ENCODE measurements at places on chromosomes 12 and 14. TPM values are rescaled to one million over a fixed set of nuclear protein-coding genes. Genes with fewer than 3 reads are reported as not detected.
A peak's percentile ranks its signal among the peaks of the same experiment; 100 is the strongest.

GRCh38 chr12:13695781-13696180 lies 285.6 kb downstream of the GRIN2B start:
- DNase-seq = no peak

DNA sequence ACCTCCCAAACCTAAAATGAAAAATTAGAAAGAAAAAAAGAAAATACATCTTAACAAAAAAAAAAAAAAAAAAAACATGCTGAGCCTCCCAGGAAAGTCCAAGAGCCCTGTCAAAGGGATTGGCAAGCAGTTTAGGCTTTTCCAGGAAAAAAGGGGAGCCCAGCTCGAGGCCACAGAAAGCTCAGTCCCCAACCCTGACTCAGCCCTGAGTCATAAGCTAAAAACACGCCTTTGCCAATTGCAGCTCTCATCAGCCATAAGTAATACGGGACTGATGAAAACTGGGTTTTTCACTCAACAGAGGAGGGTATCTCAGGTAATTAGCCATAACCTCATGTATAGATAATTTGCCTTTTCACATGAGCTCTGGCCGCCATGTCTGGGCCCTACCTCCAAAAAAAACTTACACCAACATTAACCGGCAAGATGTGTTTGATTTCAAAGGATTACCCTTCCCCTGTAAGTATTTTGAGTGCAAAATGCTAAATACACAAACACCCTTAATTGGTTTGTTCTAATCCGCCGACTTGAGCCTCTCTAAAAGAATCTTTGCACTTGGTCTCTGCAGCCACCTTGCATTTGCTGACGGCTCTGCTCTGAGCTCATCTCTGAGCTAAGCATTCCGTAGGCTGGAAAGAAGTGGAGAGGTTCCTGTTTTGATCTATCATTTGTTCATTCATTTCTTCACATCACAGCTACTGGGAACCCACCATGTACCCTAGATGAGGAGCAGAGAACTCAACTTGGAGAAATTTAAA lies 319.2 kb downstream of the BCL11B start:
- DNase-seq = no peak

GRCh38 chr14:98949481-98950135 lies 322.4 kb downstream of the BCL11B start:
- no peak for DNase-seq

KRT7 gene
- total RNA-seq = 92.6 TPM

DNA sequence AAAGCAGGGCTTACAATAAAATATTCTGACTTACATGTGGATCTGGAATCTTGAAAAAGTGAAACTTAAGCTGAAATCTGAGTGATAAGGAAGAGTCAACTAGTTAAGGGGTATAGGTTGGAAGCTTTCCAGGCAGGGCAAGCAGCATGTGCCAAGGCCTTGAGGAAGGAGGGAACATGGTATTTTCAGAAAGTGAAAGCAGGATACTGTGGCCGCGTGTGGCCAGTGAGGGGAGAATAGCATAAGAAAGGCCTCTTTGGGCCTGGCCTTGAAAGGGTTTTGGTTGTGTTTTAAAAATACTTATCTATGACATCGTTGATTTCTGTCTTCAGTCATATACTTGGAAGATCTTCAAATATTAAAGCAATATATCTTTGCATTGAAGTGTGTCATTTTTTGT lies 213.4 kb downstream of the AKAP6 start:
- DNase-seq = no peak

DNA sequence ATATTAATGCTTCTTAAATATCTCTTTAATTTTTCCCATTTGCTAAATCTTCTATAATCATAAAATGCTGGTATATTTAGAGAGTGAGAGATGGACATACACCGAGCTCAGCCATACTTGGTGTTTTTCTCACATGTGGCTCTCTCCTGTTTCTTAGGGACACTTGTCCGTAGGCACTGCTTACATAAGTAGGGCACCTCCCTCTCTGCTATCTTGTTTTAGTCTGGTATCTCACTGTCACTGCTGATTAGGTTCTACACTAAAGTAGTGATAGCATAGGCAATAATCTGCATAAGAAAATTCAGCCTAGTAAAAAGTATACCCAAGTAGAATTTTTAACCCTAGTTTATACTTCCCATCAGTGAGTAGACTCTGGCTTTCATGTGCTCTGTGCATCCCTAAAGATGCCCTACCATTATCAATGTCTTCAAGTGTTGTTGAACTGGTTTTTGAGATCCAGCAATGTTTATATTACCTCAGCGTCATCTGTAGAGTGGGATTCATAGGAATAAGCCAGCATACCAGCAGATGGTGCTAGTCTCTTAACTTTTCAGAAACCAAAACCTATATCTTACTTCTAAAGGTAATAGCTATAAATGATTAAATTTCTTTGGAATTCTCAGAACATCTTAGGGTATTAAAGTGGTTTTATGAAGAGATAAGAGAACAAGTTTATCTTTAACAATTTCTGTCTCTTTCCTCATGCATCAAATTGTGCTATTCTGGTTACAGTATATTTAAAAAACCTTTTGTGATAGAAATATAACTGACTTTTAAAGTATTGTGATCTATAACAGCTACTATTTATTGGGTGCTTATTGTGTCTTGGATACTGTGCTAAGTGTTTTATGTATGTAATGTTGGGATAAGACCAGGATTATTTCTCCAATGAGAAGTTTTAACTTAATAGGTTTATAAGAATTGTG lies 32.9 kb downstream of the ARID2 start:
- peak; percentile 45 for DNase-seq

KRT3 gene
- total RNA-seq = not detected
